Activated naive CD8-positive, alpha-beta T cell treated with anti-CD3 and anti-CD28 coated beads for 36 hours (primary cell): ENCODE measurements at places on chromosomes 13 and 19.

DNA sequence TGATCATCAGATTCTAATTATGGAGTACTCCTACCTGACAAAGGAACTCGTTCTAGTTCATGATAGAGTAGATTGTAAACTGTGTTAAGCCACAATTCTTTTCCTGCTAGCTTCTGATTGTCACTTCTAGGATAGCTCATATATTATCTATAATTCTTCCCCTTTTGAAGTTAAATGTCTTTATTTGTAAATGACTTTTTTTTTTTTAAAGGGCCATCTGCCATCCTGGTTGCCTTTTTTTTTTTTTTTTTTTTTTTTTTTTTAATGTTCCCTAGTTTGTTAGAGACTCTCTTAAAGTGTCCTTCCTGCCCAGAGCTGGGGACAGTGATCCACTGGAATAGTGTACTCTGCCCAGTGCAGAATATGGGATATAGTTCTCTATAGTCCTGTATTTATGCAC lies 4.3 kb downstream of the CHAMP1 start:
- no peak for DNase-seq

DNA sequence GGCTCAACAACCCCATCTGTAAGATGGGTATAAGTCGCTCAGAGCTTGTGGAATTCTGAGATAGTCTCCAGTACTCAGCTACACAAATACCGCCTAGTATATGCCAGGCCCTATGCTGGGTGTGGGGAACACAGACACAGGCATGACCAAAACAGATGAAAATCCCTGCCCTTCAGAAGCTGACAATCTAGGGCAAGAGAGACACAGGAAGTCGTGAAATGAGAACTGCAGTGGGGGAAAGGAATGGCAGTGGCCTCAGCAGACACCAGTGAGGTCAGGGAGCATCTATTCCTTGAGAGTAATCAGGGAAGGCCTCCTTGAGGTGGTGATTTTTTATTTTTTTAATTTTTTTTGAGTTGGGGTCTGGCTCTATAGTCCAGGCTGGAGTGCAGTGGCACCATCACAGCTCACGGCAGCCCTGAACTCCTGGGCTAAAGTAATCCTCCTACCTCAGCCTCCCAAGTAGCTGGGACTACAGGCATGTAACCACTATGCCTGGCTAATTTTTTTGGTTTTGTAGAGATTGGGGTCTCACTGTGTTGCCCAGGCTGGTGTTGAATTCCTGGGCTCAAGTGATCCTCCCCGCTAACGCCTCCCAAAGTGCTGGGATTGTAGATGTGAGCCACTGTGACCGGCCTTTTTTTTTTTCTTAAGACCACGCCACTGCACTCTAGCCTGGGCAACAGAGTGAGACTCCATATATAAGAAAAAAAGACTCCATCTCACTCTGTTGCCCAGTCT lies 3.2 kb downstream of the TMIGD2 start:
- no peak for DNase-seq

DNA sequence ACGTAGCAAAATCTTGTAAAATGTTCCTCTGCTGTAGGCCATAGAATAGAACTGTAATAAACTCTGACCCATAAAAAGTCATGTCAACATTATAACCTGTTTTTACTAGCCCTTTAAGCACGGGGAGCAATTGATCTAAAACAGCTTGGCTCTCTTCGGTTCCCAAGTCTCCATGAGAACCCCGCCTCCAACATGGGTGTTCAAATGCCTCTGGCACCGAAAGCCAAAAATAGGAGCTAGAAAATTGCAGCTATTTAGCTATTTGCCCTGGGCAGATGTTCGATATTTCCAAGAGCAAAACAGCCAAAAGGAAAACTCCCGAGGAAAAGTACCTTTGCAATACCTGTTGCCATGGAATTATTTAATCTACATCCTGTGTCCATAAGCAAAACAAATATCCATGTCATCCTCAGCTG lies 563.1 kb downstream of the EFNB2 start:
- DNase-seq: no peak

- no peak for DNase-seq
These were observed 460 bp upstream of the ZNF155 start for GRCh38 chr19:43983544-43983911.

- no peak for DNase-seq
These were observed 22.4 kb downstream of the FGF21 start for GRCh38 chr19:48777720-48778119.
